ENCODE measurements at places on chromosomes 11 and 22. TPM values are rescaled to one million over a fixed set of nuclear protein-coding genes. Genes with fewer than 3 reads are reported as not detected.

TMEM121B gene
- total RNA-seq = under 0.01 TPM

OR1S1 gene
- not detected for total RNA-seq

POTEH gene
- not detected for total RNA-seq

C22orf31 gene
- 0.17 TPM for total RNA-seq

FAR1 gene
- total RNA-seq = 58.1 TPM

FAM180B gene
- total RNA-seq = not detected

RIMBP3C gene
- total RNA-seq = 0.50 TPM

C11orf91 gene
- not detected for total RNA-seq

BEST1 gene
- 7.7 TPM for total RNA-seq

PLET1 gene
- total RNA-seq = not detected

LYVE1 gene
- total RNA-seq = 0.17 TPM

SLC25A45 gene
- total RNA-seq = 1.5 TPM

APOBEC3G gene
- 22.1 TPM for total RNA-seq

FXYD2 gene
- total RNA-seq = 0.33 TPM

GRIA4 gene
- total RNA-seq = 0.50 TPM

TMA7B gene
- not detected for total RNA-seq

WT1 gene
- total RNA-seq = not detected

HSPA8 gene
- total RNA-seq = 2,829 TPM

EFCAB6 gene
- 1.5 TPM for total RNA-seq

IRAG1 gene
- total RNA-seq = 25.7 TPM

MISFA gene
- total RNA-seq = 0.51 TPM

HEPN1 gene
- not detected for total RNA-seq

OOSP1 gene
- total RNA-seq = not detected

LRRC56 gene
- total RNA-seq = 1.3 TPM

VPREB1 gene
- total RNA-seq = not detected

TUBA8 gene
- total RNA-seq = 0.51 TPM

All from fibroblast of lung (primary cell).